ENCODE measurements at places on chromosomes 1 and 21. TPM values are rescaled to one million over a fixed set of nuclear protein-coding genes. Genes with fewer than 3 reads are reported as not detected.

- DNase-seq: no peak
Observed at GRCh38 chr1:21525340-21525717, 16.1 kb downstream of the ALPL start.

- peak; percentile 97 for DNase-seq
Observed at GRCh38 chr1:58783993-58784757, at the start of gene JUN. Gene JUN (minus strand): TSS chr1:58784047. CDS start chr1:58783070, 977 bp downstream.

DNA sequence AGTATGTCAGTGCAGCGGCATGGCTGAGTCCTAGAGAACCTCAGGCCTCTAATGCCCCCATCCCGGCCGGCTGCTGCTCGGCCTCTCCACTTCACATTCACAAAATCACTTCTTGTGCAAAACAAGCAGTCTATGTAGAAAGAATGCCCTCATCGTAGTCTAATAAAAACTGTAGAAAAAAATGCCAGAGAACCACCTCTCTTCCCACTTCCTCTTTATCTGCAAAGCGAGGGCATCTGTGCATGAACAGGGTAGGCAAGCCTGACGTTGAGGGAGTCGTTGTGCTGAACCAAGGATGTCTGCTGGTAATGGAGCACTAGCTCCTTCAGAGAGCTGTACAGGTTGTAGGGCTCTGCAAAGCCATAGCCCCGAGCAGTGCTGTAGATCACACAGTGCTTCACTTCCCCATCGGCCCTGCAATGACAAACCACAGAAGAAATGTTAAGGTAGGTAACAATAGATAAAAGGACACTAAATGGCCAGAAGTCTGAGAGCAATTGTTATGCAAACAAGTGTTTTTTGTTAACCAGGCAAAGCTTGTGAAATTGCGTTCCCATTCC is 88.9 kb downstream of the PIK3R3 start:
- no peak for DNase-seq

GRCh38 chr21:41536076-41536826 is 28.3 kb upstream of the TMPRSS2 start:
- DNase-seq: no peak

DNA sequence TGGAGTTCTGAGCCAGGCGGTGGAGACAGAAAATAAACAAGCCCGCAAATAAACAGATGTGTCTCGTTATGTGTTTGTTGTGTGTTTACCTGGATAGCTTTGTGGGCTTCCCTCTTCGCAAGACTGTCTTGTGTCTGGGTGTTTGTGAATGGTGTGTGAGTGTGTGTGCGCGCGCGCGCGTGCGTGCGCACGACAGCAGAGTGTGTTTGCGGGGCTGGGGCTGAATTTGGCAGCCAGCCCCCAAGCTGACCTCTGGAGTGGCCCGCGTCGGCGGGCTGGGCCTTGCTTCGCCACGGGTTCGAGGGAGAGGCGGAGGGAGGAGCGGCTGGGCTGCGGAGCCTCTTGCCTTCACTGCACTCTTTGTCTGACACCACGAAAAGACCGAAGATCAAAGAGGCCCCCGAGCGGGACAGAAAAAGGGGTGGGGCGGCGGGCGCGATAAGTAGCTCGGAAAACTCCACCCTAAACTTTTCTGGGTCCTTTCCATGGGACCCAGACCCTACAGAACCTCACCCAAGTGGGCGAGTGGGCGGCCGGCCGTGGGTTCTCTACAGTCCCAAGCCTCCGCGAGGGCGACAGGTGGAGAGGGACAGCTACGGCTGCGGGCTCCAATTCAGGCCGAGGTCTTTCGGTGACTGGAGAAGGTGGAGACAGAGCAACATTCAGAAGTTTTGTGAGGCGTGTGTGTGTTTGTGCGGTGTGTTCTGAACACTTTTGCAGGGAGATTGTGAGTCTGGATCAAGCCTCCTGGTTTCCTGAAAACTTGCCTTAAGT is 14.5 kb downstream of the PAX7 start:
- DNase-seq: no peak

DNA sequence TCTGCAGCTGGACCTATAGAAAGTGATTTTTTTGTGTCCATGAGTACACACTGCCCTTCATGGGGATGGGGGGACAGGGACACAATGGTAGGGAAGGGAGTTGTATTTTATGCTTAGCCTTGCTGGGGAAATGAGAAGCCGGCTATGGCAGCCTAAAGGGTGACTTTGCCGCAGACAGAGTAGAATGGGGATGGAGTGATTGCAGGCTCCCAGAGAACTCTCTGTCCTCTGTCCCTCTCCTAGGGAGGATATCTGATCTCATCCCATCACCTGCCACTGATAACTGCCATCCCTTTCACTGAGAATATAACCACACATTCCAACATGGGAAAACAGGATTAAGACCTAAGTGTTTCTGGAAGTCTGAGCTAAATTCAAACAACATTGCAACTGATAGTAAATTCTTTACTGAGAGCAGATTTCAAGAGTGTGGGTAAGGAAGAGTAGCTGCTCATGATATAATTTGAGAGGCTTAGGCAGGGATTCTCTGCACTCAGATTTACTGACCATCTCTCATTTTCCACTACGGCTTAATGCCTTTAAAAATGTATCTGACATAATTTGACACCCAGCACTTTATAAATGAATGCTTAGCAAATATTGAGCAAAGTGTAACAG is 13.9 kb downstream of the SH2D1B start:
- DNase-seq: no peak

LCE1E gene
- not detected for total RNA-seq

TSHB gene
- total RNA-seq: not detected

VHLL gene
- total RNA-seq: not detected

MFN2 gene
- 32.0 TPM for total RNA-seq
